ENCODE measurements at places on chromosomes 6 and 20.

DNA sequence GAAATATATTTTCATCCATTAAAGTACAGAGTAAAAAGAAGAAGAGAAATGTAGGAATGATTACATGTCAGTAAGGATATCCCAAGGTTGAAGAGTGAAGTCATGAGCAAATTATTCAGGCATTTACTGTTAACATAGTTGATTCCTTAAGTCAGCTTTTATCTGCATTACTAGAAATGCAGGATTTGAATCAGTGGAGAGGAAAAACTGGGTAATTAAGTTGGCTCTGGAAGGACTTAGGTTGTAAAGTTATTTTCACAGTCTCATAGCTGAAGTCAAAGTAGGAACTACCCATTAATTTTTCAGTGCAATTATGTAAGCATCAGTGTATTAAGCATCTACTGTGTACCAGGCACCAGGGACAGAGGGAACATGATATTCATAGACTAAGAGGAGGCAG, 7.8 kb downstream of the NAA20 start:
- DNase-seq: no peak

DNA sequence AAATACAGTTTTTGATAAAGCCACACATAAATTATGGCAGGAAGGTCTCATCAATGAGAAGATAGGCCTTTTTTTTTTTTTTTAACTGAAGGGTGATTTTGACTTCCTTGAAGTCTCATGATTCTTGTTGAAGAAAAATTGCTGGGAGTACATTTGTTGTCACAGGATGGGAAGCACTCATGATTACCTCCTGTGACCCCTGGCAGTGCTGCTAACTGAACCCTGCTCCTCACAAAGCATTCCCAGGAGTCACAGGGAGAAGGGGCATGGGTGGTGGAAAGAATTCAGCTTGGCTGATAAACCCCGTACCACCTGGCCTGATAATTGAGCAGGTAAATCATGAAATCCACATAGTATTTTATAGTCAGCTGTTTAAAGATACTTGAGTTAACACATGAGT, 86.9 kb downstream of the CD109 start:
- no peak for DNase-seq

GRCh38 chr6:3281631-3282475, 23.1 kb downstream of the PSMG4 start:
- DNase-seq: no peak

- no peak for DNase-seq
Measured at GRCh38 chr6:6317825-6318733, 2.4 kb downstream of the F13A1 start.

- no peak for DNase-seq
Measured at GRCh38 chr6:161076181-161076677, 84.7 kb downstream of the MAP3K4 start.

DNA sequence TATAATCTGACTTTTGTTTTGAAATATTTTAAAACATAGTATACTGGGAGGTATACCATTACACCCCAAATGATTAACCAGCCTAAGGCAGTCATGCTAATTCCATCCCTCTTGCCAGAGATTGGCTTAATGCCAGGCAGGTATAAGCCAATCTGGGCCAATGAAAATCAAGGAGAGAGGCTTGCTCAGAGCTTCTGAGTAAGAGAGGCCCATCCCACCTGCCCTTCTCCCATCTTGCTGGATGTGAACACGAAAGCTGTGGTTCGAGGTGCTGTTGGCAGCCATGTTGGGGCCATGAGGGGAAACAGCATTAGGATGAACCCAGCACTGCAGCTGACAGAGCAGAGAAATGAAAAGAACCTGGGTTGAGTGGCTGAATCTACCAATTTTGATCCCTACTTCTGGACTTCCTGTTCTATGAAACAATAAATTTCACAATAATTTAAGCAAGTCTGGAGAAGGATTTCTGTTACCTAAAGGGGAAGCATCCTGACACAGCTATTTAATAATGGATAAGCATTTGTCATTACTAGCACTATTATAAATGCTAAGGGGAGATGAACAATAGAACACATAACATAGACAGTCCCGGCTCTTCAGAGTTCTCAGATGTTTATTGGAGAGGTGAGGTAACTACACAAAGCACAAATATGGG, 152.3 kb downstream of the CDC5L start:
- no peak for DNase-seq

- DNase-seq: no peak
Measured at GRCh38 chr6:108083349-108083748, 8.8 kb upstream of the OSTM1 start.

GRCh38 chr6:15322781-15323536, 77.1 kb downstream of the JARID2 start:
- no peak for DNase-seq

DNA sequence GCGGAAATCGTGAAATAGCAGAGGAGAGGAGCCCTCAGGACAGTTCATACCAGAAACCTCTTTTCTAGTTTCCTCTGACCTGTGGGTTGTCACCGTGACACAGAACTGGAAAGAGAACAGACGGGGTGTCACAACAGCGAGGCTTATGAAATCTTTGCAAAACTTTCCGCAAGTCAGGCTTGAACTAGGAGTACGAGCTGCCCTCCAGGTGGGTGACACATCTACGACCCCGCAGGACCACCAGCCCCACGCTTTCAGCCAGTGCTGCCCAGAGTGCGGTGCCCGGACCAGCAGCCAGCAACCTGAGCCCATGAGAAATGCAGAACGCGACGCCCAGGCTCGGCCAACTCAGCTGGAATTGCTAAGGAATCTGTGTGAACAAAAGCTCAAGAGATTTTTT, 30.8 kb downstream of the WRNIP1 start:
- DNase-seq: no peak

Measured in GM12878 (cell line).